ENCODE measurements at places on chromosomes 11 and 22.

GRCh38 chr11:98679673-98680072, 341.1 kb upstream of the CNTN5 start:
- no peaks in the 10 kb centered on the region for H3K4me1 ChIP-seq
- H3K36me3 ChIP-seq, result no peaks in the 10 kb centered on the region
- no peak overlapping the region for H3K27ac ChIP-seq
- H3K27me3 ChIP-seq, result no peaks in the 10 kb centered on the region
- H3K4me3 ChIP-seq, result no peak overlapping the region
- DNase-seq, result no peak

- peak overlapping the region; percentile 47 for H3K4me3 ChIP-seq
- no peaks in the 10 kb centered on the region for H3K27me3 ChIP-seq
- H3K36me3 ChIP-seq, result no peaks in the 10 kb centered on the region
- H3K4me1 ChIP-seq, result peaks cover 9% of the 10 kb centered on the region
- DNase-seq, result no peak
- H3K27ac ChIP-seq, result no peak overlapping the region
Measured at GRCh38 chr11:19777377-19778102, 64.9 kb downstream of the NAV2 start.

GRCh38 chr11:119181677-119182412, 3.4 kb upstream of the NHERF4 start:
- H3K27me3 ChIP-seq, result no peaks in the 10 kb centered on the region
- DNase-seq, result no peak
- H3K4me1 ChIP-seq, result no peaks in the 10 kb centered on the region
- no peak overlapping the region for H3K4me3 ChIP-seq
- no peak overlapping the region for H3K27ac ChIP-seq
- no peaks in the 10 kb centered on the region for H3K36me3 ChIP-seq

GRCh38 chr11:78656984-78657383, 82.3 kb upstream of the NARS2 start:
- no peak overlapping the region for H3K27ac ChIP-seq
- H3K27me3 ChIP-seq, result no peaks in the 10 kb centered on the region
- no peaks in the 10 kb centered on the region for H3K4me1 ChIP-seq
- peak; percentile 77 for DNase-seq
- no peak overlapping the region for H3K4me3 ChIP-seq
- H3K36me3 ChIP-seq, result no peaks in the 10 kb centered on the region

DNA sequence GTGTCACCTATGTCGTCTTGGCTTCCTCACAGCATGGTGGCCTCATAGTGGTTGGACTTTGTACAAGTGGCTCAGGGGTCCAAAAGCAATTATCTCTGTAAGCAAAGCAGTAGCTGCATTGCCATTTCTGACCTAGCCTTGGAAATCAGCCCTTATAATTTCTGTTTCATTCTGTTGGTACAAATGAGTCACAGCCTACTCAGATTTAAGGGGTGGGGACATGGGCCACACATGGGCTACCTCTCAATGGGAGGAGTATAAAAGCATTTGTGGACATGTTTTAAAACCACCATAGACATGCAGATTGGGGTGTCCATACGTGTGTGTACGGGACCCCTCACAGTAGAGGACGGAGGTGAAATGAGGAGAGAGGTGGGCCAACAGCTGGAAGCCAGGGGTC, 41.6 kb downstream of the CHRDL2 start:
- DNase-seq, result no peak
- no peak overlapping the region for H3K27ac ChIP-seq
- no peaks in the 10 kb centered on the region for H3K4me1 ChIP-seq
- no peaks in the 10 kb centered on the region for H3K36me3 ChIP-seq

DNA sequence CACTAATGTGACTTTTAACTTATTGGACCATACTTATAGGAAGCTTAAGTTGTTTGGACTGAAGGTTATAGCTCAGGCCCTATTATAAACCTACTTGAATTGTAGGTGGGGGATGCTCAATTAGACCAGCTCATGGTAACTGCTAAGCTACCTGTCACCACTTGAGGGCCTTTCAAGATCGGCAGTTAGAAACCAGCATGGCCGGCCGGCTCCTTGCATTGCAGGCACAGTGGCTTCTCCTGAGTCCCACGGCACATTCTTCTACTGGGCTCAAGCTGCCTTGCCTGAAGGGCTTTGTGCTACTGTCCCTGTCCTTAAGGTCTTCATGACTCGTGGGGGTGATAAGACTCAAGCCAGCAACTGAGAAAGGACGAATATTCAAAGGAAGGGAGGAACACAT, 70.8 kb downstream of the TBC1D22A start:
- no peaks in the 10 kb centered on the region for H3K36me3 ChIP-seq
- no peak overlapping the region for H3K27ac ChIP-seq
- peak; percentile 65 for DNase-seq
- H3K27me3 ChIP-seq, result no peaks in the 10 kb centered on the region

DNA sequence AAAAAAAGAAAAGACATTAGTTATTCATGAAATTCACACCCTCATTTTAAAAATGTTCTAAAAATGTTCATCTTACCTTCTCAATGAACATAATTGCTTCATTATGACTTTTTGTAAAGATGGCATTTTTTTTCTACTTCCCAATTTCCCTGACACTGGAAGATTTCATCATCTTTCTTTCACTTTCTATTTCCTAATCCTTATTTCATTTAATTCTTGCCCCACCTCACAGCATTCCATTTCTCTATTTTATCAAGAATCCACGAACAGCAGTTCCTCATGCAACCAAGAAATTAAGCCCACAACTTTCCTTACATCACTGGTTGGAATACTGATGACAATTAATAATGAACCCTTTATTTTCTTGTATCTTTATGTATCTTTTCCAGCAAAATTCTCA, 1.9 kb downstream of the PATL1 start:
- no peaks in the 10 kb centered on the region for H3K36me3 ChIP-seq
- no peak for DNase-seq
- peak overlapping the region; percentile 85 for H3K4me3 ChIP-seq
- H3K4me1 ChIP-seq, result peaks cover 30% of the 10 kb centered on the region

GRCh38 chr11:44742508-44743246, 15.9 kb downstream of the TSPAN18 start:
- H3K27me3 ChIP-seq, result no peaks in the 10 kb centered on the region
- no peaks in the 10 kb centered on the region for H3K36me3 ChIP-seq
- H3K27ac ChIP-seq, result no peak overlapping the region
- no peak overlapping the region for H3K4me3 ChIP-seq
- H3K4me1 ChIP-seq, result peaks cover 21% of the 10 kb centered on the region

DNA sequence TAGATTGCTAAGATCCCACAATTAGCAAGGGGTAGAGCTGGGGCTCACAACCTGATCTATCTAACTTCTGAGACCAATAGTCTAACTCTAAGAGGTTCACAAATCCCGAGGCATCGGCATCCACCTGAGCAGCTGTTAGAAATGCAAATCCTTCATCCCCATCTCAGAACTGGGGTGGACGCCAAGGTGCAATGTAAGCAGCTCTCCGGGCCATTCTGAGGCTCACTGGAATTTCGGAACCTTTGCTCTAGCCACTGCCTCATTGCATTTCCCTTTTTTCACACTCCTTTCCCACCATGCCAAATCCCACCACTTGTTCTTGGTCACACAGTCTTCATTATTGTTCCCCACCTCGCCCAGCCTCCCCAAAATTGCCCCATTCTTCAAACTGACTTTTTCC, 29.8 kb downstream of the MAML2 start:
- H3K36me3 ChIP-seq, result no peaks in the 10 kb centered on the region
- peaks cover 88% of the 10 kb centered on the region for H3K4me1 ChIP-seq

DNA sequence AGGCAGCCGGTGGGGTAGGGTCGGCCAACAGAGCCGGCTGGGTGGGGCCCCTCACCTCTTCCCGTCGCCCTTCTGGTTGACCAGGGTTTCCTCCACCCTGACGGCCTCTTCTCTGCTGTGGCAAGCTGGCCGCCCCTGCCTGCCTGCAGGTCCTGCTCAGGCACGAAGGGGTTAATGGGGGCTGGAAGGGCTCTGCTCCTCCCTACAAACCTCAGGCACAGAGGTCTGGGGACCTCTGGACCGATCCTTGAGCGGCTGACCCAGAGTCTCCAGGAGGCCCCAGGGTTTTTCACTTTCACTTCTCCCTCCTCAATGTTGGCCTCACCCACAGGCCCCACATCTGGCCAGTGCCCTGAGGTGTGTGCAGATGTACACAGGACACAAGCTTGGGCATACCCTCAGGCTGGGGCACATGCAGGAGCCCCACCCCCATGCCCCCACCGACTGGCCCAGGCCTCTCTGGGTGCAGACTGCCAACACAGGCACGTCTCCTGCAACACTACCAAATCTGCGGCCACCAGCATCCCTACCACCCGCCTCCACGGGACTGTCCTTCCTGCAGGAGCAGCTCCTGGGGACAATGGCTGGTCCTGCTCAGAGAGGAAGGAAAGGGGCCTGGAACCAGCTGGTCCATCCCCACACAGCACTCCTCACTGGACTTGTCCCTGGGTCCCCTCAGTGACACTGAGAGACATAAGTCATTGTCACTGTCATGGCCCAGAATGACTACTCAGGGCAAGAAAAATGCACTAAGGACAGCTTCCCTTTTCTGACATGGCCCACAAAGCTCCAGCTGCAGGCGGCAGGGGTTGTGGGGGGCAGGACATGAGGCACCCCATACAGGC, 3.2 kb upstream of the TBX1 start:
- H3K36me3 ChIP-seq, result no peaks in the 10 kb centered on the region
- no peak overlapping the region for H3K27ac ChIP-seq
- peak overlapping the region; percentile 22 for H3K4me3 ChIP-seq

DNA sequence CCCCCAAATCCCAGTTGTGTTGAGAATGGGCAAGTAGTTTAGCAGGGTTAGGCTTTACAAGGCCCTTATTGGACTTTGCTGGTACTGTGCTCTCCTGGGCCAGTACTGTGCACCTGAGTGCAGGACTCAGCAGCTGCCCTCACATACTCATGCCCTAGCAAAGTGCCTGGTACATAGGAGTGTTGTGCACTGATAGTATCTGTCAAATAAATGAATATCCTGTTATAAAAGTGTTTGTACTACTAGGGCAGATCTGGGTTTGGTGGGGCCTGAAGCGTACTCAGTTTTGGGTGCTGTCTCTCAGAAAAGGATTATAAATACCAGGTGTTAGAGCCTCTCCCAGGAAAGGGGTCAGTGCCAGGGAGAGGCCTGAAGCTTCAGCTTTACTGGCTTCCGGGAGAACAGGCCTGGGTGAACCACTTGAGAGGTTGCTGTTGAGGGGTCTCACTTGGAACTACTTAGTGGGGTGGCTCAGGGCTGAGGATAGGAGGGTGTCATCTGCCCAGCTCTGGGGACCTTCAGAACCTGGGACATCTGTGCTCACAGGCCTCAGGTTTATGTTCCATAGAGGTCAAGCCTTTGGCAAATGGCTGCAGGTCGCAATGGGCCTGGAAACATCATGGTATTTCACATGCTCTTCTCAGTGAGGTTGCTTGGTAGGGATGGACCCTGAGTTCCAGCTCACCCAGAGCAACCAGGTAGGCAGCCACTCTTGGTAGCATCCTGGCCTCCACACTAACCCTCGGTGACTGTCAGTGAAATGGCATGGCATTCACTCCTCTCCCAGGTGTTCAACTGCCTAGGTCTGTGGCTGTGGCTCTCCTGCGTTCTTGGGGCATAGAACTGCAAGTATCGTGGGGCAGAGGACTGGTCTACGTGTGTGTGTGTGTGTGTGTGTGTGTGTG, 106.1 kb downstream of the ZBTB16 start:
- no peak for DNase-seq
- H3K27me3 ChIP-seq, result no peaks in the 10 kb centered on the region
- no peak overlapping the region for H3K4me3 ChIP-seq
- H3K4me1 ChIP-seq, result peaks cover 96% of the 10 kb centered on the region
- H3K36me3 ChIP-seq, result no peaks in the 10 kb centered on the region
- peak overlapping the region; percentile 95 for H3K27ac ChIP-seq

GRCh38 chr11:94519478-94520084, 7.3 kb downstream of the C11orf97 start:
- no peaks in the 10 kb centered on the region for H3K4me1 ChIP-seq
- no peak overlapping the region for H3K27ac ChIP-seq
- no peak for DNase-seq
- H3K27me3 ChIP-seq, result no peaks in the 10 kb centered on the region
- no peaks in the 10 kb centered on the region for H3K36me3 ChIP-seq

DNA sequence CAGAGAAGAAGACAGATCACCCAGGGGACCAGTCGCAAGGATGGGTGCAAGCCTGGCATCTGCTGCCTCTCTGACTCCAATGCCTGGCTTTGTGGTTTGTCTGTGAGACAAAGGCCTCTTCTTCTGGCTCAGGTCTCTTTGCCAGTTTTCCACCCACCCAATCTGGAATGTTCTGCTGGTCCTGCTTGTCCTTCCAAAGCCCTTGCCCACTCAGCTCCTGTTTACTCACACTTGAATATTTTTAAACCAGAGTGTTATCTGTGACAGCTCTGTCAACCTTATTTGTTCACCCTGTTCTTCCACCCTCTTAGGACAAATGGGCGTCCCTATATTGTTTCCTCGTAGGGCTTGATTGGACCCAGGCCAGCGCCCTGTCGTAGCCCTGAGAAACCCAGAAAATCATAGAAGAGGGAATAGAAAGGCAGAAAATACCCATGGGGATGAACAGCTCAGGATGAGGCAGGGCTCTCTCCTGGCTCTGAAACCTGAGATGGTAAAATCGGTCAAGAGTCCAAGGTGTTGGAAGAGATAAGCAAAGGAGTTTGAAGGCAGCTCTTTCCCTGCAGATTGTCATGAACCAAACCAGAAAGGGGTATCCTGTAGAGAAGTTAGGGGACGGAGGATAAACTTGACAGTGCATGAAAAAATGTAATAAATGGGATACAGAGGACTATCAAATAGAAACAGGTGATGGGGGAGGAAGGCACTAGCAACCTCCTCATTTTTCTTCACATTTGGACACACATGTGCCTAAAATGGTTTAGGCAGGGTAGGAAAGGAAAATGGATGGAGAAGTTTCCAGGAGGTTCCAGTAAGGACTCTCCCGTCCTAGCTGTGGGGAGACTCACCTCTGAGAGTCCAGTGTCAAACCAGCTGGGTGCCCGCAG, 651 bp downstream of the CRYAB start:
- H3K36me3 ChIP-seq, result peaks cover 6% of the 10 kb centered on the region
- peak overlapping the region; percentile 99 for H3K27ac ChIP-seq
- no peaks in the 10 kb centered on the region for H3K27me3 ChIP-seq
- peaks cover 45% of the 10 kb centered on the region for H3K4me1 ChIP-seq
- peak overlapping the region; percentile 58 for H3K4me3 ChIP-seq

DNA sequence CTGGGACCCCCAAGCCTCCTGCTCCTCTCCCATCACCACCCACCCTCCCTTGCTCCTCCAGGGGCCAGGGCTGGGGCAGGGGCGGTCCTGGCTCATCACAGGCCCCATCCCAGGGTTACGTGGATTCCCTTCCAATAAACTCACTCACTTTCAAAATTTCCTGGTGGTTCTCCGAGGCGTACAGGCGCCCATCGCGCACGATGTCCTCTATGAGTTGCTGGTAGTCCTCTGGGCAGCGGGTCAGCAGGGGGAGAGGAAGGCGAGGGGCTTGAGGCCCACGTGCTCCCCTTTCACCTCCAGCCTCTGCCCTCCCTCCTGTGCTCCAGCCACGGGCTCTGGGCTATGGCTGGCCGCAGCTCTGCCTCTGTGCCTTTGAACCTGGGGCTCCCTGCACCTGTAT, 20.5 kb upstream of the TTLL12 start:
- no peak overlapping the region for H3K4me3 ChIP-seq
- H3K27me3 ChIP-seq, result no peaks in the 10 kb centered on the region
- no peak overlapping the region for H3K27ac ChIP-seq
- H3K36me3 ChIP-seq, result no peaks in the 10 kb centered on the region
- DNase-seq, result no peak

- no peak for DNase-seq
- H3K27ac ChIP-seq, result no peak overlapping the region
- H3K36me3 ChIP-seq, result no peaks in the 10 kb centered on the region
- no peaks in the 10 kb centered on the region for H3K27me3 ChIP-seq
- no peak overlapping the region for H3K4me3 ChIP-seq
Measured at GRCh38 chr22:48047722-48048500, 1285.5 kb downstream of the TBC1D22A start.

Data from vagina (tissue), 2 donors.